Activated naive CD4-positive, alpha-beta T cell treated with anti-CD3 and anti-CD28 coated beads, Interleukin-2, amount 50 U/mL, for 72 hours (primary cell): ENCODE measurements at places on chromosomes 4 and X.

DNA sequence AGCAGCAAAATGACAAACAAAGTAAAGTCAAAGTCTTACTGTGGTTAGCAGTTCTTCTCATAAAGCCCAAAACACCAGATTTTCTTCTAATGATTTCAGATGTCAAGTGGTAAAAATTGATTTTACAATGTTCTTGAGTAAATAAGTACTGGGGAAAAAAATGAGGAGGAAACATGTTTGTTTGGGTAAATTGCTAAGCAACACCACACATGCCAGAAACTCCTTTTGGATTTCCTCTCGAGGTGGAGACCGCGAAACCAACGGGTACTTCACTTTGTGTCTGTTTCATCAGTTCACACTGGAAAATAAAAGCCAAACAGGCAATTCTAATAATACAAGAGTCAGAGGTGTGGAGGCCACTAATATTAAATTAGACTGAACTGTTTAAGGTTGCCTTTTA lies 4.6 kb upstream of the PKD2 start:
- DNase-seq = no peak

DNA sequence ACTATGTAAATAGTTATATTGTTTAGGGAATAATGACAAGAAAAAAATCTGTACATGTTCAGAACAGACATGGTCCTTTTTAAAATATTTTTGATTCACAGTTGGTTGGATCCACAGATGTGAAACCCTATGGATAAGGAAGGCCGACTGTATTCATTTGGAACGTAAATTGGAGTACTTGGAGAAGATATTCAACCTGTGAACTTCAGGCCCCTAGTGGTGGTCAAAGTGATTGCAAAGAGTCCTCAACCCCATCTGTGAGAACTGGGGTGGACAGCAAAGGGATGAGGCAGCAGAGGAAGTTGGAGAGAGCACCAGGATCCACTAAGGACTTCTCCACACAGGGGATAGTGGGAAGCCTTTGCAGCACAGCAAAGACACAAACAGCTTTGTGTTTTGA lies 6.2 kb upstream of the CXCL13 start:
- no peak for DNase-seq

DNA sequence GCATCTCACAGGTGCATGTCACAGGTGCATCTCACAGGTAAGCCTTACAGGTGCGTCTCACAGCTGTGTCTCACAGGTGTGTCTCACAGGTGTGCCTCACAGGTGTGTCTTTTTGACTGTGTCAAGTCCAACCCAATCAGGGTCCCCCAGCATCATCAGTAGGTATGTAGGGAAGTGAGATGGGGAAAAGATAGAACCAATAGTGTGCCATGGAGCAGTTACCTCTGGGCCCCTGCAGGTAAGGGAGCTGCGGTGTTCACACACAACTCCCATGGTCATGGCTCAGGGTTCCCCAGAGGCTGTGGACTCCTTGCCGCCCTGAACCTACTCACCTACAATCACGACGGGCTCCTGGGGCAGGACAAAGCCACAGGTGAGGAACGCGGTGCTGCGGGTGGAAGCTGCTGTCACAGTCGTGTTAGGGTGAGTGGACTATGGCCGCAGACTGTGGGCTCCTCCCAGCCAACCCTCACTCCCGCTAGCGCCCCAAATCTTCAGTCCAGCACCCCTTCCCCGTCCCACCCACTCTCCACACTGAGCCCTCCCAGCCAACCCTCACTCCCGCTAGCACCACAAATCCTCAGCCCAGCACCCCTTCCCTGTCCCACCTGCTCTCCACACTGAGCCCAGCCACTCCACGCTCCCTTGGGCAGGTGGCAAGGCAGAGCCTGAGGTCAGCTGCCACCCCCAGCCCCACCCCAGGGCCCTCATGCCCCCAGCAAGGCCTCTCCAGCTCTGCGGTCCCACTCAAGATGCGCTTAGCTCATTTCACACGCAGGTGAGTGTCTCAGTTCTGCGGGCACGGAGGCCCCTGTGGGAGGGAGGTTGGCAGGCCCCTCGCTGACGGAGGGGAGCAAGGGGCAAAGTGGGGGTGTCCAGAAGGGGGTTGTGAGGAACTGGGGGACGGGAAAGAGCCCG lies 2.1 kb upstream of the PDE6B start:
- no peak for DNase-seq

DNA sequence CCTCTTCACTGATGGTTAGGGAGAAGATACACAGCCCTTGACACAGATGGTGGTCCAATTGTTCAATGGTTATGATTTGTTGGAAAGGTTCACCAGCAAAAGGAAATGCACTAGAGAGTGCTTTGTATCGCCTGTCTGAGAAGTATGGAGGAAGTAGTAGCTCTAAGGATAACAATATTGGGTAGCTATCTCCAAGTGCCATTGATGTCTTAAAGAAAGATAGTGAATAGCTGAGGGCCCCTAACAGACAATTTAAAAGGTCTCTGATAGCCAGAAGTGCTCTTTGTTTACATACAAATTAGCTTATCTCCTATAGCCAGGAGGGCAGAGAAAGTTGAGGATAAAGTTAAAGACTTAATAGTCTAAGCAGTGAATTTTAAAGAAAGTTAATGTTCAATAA lies 33.9 kb upstream of the BLTP1 start:
- no peak for DNase-seq

DNA sequence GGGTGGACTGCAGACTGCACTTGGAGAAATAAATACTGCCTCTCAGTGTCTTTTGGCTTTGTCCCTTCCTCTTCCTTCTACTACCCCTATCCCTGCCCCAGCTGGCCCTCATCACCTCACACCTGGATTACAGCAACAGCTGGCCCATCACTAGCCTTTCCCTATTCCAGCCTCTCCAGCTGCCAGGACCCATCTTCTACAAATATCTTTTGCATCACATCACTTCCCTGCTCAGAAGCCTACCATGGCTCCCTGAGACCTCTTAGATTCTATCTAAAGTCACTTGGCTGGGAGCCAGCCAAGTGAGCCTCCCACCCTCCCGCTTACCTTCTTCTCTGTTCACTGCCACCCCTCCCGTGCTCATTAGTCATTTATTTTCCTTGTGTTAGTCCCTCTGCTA lies 66.8 kb downstream of the TSC22D3 start:
- no peak for DNase-seq

DNA sequence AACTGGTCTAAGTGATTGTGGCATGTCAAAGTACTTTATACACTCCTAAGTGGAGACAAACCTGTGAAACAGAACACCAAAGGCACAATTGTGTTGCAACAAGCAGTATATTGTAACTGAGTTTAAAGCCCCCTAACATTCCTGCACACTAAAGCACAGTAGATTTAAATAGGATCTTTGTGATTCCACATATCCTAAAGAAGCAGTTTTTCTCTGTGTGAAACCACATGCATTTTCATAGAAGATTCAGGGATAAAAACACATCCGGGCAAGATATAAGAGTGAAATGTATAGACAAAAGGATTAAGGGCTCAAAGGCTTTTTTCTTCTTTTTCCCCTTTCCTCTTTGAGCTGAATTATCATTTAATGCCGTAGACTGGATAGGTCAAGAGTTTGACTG lies 82.2 kb downstream of the ANK2 start:
- DNase-seq = no peak

DNA sequence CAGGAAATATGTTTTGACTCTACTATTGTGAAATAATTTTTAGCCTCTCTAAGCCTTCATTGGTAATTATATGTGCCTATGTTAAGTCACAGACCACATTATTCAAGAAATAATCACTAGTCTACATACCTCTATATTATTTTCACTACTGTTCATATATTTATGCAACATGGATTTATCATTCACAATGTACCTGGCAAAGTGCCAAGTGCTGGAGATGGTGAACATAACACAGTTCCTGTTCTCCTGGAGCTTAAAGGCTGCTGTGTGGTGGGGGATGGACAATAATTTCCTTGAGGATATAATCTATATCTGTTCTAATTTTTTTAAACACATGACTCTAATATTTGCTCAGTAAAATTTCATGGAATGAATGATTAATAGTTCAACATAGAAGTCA lies 527.7 kb upstream of the CXorf51A start:
- no peak for DNase-seq

DNA sequence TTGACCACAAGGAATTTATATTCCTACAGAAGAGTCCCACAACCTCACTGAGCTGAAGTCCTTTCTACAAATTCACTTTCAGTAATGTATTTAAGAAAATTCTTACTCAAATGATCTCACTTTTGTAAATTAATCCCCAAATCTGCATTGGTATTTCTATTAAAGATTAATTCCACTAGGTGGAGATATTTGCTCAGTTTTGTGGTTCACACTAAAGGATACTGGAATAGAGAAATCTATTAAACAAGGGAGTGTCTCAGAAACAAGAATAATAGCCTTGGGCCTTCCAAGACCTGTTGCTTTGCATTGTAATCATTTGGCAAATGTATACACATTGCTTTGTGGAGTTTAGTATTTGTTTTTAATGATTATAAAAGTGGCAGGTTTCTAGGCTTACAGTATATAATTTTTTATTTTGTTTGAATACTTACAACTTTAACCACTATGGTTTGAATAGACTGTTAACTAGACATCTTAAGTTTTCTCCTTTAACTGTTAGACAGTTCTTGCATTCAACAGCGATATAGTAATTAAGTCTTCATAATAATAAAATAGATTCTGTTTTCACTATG lies 25.9 kb downstream of the CFAP299 start:
- DNase-seq = no peak

- DNase-seq = peak; percentile 36
Observed at GRCh38 chrX:154486052-154486395, 391 bp downstream of the UBL4A start.

DNA sequence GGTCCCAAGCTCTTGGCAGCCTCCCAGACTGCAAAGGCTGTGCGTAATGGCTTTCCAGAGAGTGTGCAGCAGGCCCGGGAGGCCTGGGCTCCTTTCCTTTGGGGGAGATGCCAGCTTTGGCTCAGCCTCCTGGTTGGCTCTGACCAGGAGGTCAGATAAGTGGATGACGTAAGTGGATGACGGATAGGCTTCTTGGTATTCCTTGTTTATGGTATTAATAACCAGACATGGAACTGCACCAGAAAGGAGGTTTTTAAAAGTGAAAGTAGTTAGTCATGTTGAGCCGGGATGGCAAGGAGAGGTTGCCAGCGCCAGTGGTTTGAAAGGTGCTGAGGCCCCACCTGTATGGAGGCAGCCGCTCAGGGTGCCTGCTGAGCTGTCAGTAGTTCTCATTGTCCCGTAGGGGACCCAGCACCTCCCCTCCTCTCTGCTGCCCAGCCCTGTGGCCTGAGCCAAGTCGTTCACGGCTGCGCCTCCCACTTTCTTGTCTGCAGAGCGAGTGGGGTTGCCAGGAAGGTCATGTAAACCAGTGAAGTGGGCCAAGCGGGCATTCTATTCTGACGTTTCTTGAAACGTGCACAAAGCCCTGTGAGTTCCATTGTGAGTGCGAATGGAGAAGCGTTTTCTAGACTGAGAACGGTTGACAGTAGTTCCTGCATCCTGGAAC lies 28.7 kb upstream of the STOX2 start:
- DNase-seq = no peak
